ENCODE measurements at places on chromosomes 3 and 15.

DNA sequence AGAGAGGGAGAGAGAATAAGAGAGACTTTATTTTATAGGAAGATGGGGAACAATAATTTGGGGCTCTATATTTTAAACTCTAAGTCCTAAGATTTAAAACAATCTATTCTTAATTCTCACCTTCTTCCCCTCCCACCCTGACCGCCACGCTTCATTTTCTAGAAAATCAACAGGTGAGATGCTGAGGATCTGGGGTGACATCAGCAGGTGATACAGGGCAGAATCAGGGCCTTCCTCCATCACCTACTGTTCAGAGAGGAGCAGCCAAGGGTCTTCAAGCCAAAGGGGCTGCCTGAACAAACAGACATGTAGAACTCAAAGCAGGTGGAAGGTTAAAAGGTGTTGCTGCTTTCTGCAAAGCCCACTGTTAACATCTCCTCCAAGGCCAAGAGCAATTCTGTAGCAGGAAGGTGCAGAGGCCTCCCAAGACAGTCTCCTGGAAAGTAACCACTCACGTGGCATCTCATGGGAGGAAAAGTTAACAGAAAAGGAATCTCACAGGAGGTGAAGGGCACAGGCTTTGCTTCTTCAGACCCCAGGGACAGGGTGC is 183.6 kb upstream of the TLE3 start:
- DNase-seq, result no peak

DNA sequence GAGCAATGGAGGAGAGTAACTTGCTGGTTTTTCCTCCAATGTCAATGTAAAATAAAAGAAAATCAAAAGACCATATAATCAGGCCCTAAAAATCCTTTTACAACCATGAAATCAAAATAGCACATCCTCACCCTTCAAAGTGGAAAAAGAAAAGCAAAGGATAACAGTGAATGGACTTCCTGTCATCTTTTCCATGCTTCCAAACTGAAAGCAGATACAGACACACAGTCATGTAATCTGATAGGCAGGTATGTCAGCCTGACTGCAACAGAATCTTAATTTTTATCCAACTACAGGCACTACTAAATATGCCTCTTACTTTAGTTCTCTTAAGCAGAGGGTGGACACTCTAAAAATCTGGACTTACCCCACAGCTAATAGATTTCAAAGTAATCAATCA is 27.8 kb upstream of the IGDCC4 start:
- DNase-seq, result no peak

GRCh38 chr15:93861413-93861812 is 369.9 kb upstream of the MCTP2 start:
- DNase-seq, result no peak

DNA sequence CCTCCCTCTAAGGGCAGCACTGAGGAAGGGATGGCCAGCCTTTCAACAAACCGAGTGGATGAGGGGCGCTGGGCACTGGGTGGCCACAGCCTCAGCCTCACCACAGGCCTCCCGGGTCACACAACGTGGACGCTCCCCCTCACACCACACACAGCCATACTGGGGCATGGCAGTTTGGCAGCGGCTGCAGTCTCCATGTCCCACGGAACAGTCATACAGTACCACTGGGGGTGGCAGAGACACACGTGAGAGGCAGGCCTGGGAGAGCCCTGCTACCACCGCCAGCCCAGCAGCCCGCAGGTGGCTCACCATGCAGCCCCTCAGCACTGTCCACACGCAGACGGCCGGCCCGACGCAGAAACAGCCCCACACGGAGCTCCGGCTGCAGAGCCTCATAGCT is 11.7 kb downstream of the PLXNB1 start:
- DNase-seq, result no peak

GRCh38 chr3:126493739-126494138 is 18.0 kb upstream of the ZXDC start:
- DNase-seq, result no peak

- DNase-seq, result no peak
Observed at GRCh38 chr15:100613208-100613607, 10.8 kb downstream of the ASB7 start.

GRCh38 chr3:134337511-134338200 is 36.6 kb downstream of the AMOTL2 start:
- no peak for DNase-seq

Data from NCI-H1105 (cell line).